Nephron progenitor cell (in vitro differentiated cells): ENCODE measurements at places on chromosomes 3 and 15.
A peak's percentile ranks its signal among the peaks of the same experiment; 100 is the strongest.

DNA sequence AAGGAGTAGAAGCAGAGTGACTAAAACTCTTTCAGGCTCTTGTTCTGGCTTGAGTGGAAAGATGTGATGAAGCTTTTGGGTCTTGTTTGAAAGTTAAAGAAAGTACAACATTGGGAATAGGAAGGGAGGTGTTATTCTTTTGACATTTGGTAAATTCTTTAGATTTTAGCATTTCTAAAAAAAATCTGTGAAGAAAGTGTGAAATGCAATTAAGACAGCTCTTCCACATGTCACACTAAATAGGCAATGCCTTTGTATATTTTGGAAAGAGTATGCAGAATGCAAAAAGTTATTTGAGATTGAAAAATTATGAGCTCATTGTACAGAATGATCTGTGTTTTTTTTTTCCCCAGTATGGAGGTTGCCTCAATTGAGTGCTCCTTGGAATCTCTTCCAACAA, 532.2 kb upstream of the DPPA4 start:
- no peaks in the 10 kb centered on the region for H3K27me3 ChIP-seq
- no peak overlapping the region for H3K4me3 ChIP-seq
- H3K36me3 ChIP-seq = no peaks in the 10 kb centered on the region
- H3K4me1 ChIP-seq = no peaks in the 10 kb centered on the region
- no peak for DNase-seq

DNA sequence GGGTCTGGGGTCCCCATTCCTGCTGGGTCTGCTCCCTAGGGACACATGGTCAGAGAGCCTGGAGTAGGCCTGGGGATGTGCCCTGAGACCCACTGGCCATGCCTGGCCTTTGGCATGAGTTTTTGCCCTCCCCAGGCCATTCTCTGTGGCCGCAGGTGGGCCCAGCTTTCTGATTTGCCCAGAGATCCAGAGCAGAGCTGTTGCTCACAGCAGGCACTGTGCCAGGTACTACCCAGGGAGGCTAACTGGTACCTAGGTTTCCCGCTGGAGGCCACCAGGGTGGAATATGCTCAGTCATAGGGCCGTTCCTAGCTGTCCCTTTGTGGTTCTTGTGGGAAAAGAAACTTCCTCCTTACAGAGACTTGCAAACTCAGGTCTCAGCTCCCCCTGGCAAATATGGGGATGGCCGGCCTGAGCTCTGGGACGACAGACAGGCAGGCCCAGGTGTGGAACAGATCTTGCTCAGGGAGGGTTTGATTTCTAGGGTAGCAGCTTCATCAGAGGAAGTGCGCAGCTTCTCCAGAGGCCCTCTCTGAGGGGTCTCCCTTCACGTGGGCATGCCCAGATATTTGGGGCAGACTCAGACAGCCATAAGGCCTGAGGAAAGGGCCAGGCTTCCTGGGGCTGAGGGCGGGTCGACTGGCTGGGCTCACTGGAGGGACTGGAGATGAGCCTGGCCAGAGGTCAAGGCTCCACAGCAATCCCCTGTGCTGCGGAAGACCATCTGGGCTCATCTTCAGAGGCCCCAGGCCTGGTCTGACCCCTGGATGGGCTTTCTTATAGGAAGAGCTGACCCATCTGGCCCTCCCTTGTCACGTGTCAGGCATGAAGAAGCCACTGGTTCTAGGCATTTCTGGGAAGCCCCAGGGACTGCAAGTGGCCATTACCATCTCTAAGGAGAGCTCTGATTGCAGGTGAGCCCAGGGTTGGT, 28.0 kb downstream of the ACAA1 start:
- peaks cover 5% of the 10 kb centered on the region for H3K27me3 ChIP-seq
- no peaks in the 10 kb centered on the region for H3K4me1 ChIP-seq
- H3K27ac ChIP-seq = no peak overlapping the region
- H3K36me3 ChIP-seq = no peaks in the 10 kb centered on the region

GRCh38 chr15:92050220-92050898, 196.9 kb downstream of the SLCO3A1 start:
- H3K27me3 ChIP-seq = peaks cover 20% of the 10 kb centered on the region
- DNase-seq = no peak
- peak overlapping the region; percentile 10 for H3K27ac ChIP-seq
- no peak overlapping the region for H3K4me3 ChIP-seq

GRCh38 chr15:92683511-92683834, 27.9 kb upstream of the FAM174B start:
- peak; percentile 64 for DNase-seq
- H3K4me3 ChIP-seq = no peak overlapping the region
- no peak overlapping the region for H3K27ac ChIP-seq

GRCh38 chr3:4320096-4320911, 17.1 kb downstream of the SETMAR start:
- H3K4me1 ChIP-seq = peaks cover 36% of the 10 kb centered on the region
- peaks cover 53% of the 10 kb centered on the region for H3K36me3 ChIP-seq
- no peaks in the 10 kb centered on the region for H3K27me3 ChIP-seq
- peak overlapping the region; percentile 87 for H3K27ac ChIP-seq

DNA sequence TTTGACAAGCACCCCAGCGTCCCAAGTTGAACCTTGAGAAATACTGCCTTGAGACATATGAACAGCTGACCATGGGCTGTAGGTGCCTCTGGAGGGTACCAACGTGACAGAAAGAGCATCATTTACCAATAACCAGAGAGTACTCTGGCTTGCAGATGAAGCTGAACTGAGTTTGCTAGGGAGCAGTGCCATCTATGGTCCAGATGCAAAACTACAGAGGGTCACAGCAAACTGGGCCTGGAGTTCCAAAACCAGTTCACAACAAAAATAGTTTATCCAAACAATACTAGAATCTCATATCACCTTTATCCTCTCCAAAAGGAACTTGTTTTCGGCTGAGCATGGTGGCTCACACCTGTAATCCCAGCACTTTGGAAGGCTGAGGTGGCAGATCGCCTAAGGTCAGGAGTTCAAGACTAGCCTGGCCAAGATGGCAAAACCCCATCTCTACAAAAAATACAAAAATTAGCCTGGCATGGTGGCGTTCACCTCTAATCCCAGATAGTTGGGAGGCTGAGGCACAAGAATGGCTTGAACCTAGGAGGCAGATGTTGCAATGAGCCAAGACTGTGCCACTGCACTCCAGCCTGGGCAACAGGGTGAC, 69.3 kb downstream of the CHAC1 start:
- no peaks in the 10 kb centered on the region for H3K27me3 ChIP-seq
- no peak overlapping the region for H3K27ac ChIP-seq
- DNase-seq = peak; percentile 46

DNA sequence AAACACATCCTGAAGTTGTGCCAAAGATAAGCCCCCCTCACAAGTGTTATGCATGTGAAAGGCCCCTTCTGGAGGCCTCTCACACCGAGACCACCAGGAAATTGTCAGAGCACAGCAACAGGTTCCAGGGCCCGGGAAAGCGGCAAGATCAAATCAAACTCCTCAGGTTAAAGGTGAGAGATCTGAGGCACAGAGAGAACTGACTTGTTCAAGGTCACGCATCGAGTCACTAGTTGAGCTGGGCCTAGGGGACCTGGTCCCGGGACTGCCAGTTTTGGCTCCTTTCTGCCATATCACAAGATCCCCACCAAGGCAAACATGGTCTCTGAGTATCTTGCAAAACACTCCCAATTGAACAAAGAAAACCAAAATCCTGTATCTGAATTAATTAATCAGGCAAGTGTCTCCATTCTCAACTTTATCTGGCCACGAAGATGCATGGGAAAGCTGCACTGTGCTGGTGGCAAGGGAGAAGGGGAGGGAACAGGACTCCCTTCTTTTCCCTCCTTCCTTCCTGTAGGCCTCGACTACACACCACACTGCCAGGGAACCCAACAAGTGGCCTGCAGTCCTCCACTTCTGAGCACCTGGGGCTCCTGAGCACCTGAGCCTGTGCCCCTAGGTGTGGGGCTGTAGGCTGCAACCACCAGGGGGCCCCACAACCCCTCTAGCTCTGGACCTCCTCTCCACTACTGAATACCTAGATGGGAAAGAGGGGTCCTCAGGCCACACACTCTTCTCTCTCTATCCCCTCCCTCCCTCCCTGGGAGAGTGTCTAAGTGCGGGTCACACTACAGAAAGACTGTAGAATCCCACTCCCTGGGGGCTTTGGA, 37.3 kb downstream of the ANP32A start:
- peak overlapping the region; percentile 59 for H3K27ac ChIP-seq
- peaks cover 23% of the 10 kb centered on the region for H3K4me1 ChIP-seq
- DNase-seq = peak; percentile 18
- H3K27me3 ChIP-seq = no peaks in the 10 kb centered on the region

DNA sequence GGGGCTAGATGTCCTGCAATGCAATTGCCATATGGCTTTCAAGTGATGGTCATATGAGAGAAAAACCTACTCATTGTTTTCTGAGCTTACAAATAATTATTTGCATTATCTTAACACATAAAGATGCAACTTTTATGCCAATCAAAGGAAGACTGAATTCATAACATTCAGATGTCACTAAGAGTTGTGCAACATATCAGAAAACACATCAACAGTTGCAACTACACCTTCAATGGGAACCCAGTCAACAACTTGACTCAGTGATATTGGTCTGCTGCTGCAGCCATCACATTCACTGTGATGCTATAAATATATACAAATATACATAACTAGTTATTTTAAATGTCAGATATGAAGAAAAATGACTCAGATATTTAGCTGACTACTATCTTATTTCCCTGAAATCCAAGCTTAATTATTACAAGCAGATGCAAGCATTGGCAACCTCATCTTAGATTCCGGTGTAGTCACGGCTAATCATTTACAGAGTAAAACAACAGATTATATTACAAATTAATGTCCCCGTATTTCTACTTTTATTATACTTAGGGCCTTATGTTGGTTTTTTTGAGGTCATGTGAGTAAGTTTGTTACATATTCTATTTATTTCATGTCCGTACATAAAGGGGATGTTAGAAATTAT, 23.7 kb downstream of the CNTN3 start:
- no peak overlapping the region for H3K4me3 ChIP-seq
- no peaks in the 10 kb centered on the region for H3K4me1 ChIP-seq
- no peak overlapping the region for H3K27ac ChIP-seq
- H3K27me3 ChIP-seq = no peaks in the 10 kb centered on the region
- H3K36me3 ChIP-seq = no peaks in the 10 kb centered on the region
- DNase-seq = no peak

GRCh38 chr15:57308170-57308545, 68.1 kb upstream of the CGNL1 start:
- no peaks in the 10 kb centered on the region for H3K36me3 ChIP-seq
- H3K27me3 ChIP-seq = peaks cover 6% of the 10 kb centered on the region
- peak overlapping the region; percentile 73 for H3K27ac ChIP-seq
- peaks cover 39% of the 10 kb centered on the region for H3K4me1 ChIP-seq

- H3K36me3 ChIP-seq = no peaks in the 10 kb centered on the region
- H3K4me3 ChIP-seq = no peak overlapping the region
- H3K27ac ChIP-seq = no peak overlapping the region
- no peaks in the 10 kb centered on the region for H3K27me3 ChIP-seq
- no peak for DNase-seq
Measured at GRCh38 chr3:115681736-115682135, 58.4 kb downstream of the GAP43 start.

DNA sequence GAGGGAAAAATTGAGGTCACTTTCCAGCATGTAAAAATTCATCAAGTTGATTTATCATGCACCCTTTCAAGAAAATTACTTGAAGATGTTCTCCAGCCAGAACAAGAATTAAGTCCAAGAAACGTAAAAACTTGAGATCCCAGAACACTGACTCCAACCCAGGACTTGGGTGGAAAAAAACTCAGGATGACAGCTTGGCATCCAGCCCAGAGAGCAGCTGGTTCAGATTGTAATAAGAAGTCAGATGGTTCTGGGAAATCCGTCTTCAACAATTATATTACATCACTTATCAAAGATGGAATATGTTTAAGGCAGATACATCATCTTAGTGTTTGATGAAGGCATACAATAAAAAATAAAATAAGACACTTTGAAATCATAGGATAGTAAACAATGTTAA, 23.0 kb upstream of the DNAJC13 start:
- no peak overlapping the region for H3K4me3 ChIP-seq
- H3K36me3 ChIP-seq = peaks cover 12% of the 10 kb centered on the region
- no peak for DNase-seq
- H3K4me1 ChIP-seq = no peaks in the 10 kb centered on the region
- peaks cover 3% of the 10 kb centered on the region for H3K27me3 ChIP-seq
- H3K27ac ChIP-seq = no peak overlapping the region

- H3K27ac ChIP-seq = peak overlapping the region; percentile 69
- no peak overlapping the region for H3K4me3 ChIP-seq
- no peaks in the 10 kb centered on the region for H3K36me3 ChIP-seq
- H3K4me1 ChIP-seq = peaks cover 52% of the 10 kb centered on the region
- peaks cover 25% of the 10 kb centered on the region for H3K27me3 ChIP-seq
- no peak for DNase-seq
Measured at GRCh38 chr3:195753581-195753980, 32.8 kb downstream of the MUC20 start.
